HFFc6 (cell line): ENCODE measurements at places on chromosomes 16 and 17. TPM values are rescaled to one million over a fixed set of nuclear protein-coding genes. Genes with fewer than 3 reads are reported as not detected.
A peak's percentile ranks its signal among the peaks of the same experiment; 100 is the strongest.

The CFAP97D1 gene
- total RNA-seq = not detected in 3 replicates

The ARHGAP23 gene
- total RNA-seq = 206 and 214 TPM in 2 replicates

The UNC45B gene
- not detected in 3 replicates for total RNA-seq

The SDK2 gene
- not detected in 3 replicates for total RNA-seq

The CCL22 gene
- total RNA-seq = not detected in 3 replicates

The PLD6 gene
- total RNA-seq = 2.3 to 3.3 TPM (median 2.9 TPM) in 3 replicates

DNA sequence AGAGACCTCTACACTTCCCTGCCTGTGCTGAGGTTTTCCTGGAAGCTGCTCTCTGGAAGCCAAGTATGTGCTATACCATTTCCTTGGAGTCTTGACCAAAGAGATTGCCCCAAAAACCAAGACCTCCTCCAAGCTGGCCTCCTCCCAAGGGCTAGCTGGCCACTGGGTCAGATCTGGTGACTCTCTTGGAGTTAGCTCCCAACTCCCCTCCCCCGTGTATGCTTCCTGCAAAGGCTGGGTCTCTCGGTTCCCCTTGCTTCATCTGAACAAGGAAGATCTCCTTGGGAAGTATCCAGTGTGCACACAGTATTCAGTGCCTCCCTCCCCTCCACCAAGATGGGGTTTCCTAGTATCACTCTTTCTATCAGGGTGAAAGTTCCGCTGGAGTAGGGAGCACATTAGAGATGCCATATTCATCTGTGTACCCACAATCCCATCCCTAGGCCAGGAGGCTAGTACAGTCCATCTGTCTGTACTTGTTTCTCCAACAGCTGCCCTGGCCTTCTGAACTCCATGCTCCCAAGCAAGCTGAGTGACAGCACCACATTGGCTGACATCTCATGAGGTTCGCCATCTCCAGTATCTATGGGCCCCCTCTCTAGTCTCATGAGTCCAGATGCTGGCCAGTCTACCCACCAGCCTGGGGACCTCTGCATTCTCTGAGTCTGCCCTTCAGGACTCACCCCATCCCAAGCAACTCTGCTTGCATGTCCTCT, 3.2 kb downstream of the GAS7 start:
- no peak overlapping the region for H3K4me3 ChIP-seq
- peaks cover 17% of the 10 kb centered on the region; the same call in 1 of the 2 replicates for H3K36me3 ChIP-seq
- H3K27me3 ChIP-seq = peaks cover 12% of the 10 kb centered on the region
- no peak overlapping the region for H3K27ac ChIP-seq
- peaks cover 27% of the 10 kb centered on the region for H3K4me1 ChIP-seq
- DNase-seq = no peak

DNA sequence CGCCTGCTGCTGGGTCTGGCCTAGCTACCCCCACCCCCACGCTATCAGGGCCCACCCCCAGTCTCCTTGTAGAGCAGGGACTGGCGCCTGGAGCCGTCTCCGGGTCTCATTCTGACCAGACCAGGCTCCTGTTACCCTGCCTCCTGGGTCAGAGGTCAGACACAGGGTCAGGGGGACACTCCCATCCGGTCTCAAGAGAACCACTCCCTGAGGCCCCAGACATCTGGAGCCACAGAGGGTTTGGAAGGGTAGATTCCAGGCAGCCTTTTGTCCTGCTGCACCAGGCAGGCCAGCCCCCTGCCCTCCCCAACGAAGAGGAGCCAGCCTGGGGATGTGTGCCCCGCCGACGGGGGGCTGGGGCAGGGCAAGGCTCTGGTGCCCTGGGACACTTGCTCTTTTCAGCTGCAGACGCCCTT, 944 bp upstream of the WFIKKN1 start:
- H3K4me1 ChIP-seq = peaks cover 12% of the 10 kb centered on the region
- no peaks in the 10 kb centered on the region; the same call in 1 of the 2 replicates for H3K27me3 ChIP-seq
- DNase-seq = no peak
- no peak overlapping the region for H3K4me3 ChIP-seq
- no peak overlapping the region for H3K27ac ChIP-seq
- H3K36me3 ChIP-seq = peaks cover 6% of the 10 kb centered on the region; the same call in 1 of the 2 replicates

- no peak overlapping the region for H3K27ac ChIP-seq
- DNase-seq = no peak
- H3K36me3 ChIP-seq = no peaks in the 10 kb centered on the region
Measured at GRCh38 chr17:39742856-39743436, 5.2 kb downstream of the GRB7 start.

GRCh38 chr16:69918241-69918640, 32.9 kb upstream of the CLEC18A start:
- DNase-seq = peak; percentile 7
- H3K4me1 ChIP-seq = peaks cover 30% of the 10 kb centered on the region
- H3K36me3 ChIP-seq = no peaks in the 10 kb centered on the region
- no peaks in the 10 kb centered on the region; the same call in 1 of the 2 replicates for H3K27me3 ChIP-seq
- H3K4me3 ChIP-seq = peak overlapping the region; percentile 88
- peak overlapping the region; percentile 96 for H3K27ac ChIP-seq

GRCh38 chr17:68674029-68674925, 73.1 kb upstream of the FAM20A start:
- DNase-seq = no peak
- no peak overlapping the region for H3K4me3 ChIP-seq
- no peak overlapping the region for H3K27ac ChIP-seq
- H3K4me1 ChIP-seq = no peaks in the 10 kb centered on the region
- H3K36me3 ChIP-seq = no peaks in the 10 kb centered on the region
- no peaks in the 10 kb centered on the region for H3K27me3 ChIP-seq
